Stimulated activated naive CD4-positive, alpha-beta T cell treated with Interleukin-2 at 50 U/mL for 16 hours (primary cell): ENCODE measurements at places on chromosomes 2 and 18.

DNA sequence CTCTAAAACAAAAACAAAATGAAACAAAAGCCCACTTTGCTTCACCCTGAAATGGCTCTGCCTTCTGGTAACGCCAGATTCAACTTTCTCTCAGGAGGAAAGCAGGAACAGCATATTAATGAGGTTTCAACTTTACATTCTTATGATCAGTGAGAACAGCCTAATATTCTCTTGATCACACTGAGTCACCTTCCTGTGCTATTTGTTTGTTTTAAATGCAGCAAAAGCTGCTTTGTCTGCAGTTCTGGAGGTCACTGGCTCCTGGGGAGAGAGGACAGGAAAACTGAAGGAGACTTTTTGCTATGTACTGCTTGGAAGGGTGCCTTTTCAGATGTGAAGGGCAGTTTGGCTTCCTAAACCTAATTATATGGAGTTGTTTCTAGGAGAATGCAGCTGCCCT, 48.1 kb downstream of the MAIP1 start:
- no peak for DNase-seq

GRCh38 chr18:5625076-5625475, 81.3 kb upstream of the EPB41L3 start:
- no peak for DNase-seq

DNA sequence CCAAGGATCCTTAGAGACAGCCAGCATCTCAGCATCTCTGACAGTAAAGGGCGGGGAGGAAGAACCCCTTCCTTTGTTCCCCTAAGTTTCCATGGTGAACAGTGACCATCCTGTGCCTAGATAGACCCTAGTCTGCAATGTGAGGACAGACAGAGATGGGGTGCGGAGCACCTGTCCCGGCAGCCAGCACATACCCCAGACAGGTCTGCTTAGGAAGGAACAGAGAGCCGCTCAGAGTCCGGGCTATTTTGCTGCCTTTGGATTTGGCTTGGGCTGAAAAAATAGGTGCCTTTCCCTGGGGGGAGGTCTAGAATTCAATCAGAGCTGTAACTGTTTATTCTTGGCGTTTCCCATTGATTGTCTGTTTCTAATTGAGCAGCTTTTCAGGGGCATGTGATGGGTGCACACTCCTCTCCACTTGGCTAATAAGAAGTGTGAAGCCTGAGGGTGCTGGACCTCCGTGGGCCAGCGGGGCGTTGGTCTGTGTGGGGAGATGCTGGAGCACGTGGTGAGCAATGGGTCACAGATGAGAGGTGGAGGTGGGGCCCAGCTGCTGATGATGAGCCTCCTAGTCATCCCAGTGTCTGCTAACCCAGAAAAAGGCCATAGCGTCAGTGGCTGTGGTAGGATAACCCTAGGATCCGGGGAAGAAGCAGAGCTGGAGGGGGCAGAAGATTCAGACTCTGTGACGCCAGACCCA, 236.8 kb downstream of the SEPTIN10 start:
- no peak for DNase-seq

GRCh38 chr2:30910686-30911085, 103.4 kb upstream of the CAPN13 start:
- DNase-seq = no peak

- no peak for DNase-seq
These were observed 23.8 kb upstream of the SLC38A11 start for GRCh38 chr2:164979113-164979512.

DNA sequence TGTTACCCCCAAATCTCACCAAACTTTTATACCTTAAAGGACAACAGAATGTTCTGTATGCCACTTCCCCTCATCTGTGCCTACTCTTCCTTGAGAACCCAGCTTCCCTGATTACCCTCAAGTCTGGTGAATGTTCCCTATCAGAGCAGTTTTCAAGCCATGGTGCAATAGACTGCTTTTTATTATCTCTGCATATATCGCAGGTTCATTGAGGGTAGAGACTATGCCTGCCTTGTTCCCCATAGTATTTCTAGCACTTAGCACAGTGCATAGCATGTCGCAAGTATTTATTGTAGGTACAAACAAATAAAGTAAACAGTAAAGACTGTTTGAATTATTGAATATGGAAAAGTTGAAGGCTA, 146.6 kb downstream of the HAUS1 start:
- DNase-seq = no peak

GRCh38 chr2:36002941-36003340, 352.6 kb upstream of the CRIM1 start:
- DNase-seq = no peak

GRCh38 chr2:230552181-230552580, 136.2 kb downstream of the SP100 start:
- no peak for DNase-seq

GRCh38 chr2:95348609-95349567, 51.7 kb downstream of the KCNIP3 start:
- DNase-seq = no peak

GRCh38 chr2:1660656-1661640, 83.4 kb downstream of the PXDN start:
- DNase-seq = no peak

GRCh38 chr2:60318544-60318943, 234.9 kb downstream of the BCL11A start:
- DNase-seq = no peak
